Mucosa of descending colon (tissue), 3 donors: ENCODE measurements at places on chromosomes 5 and 9. TPM values are rescaled to one million over a fixed set of nuclear protein-coding genes. Genes with fewer than 3 reads are reported as not detected.

KIF3A gene
- 3.8 TPM for total RNA-seq

FAM219A gene
- 20.8 TPM for total RNA-seq

PLAC8L1 gene
- not detected for total RNA-seq

IFNA21 gene
- not detected for total RNA-seq

SMU1 gene
- total RNA-seq = 15.5 TPM

CTXN3 gene
- not detected for total RNA-seq

OBP2B gene
- not detected for total RNA-seq

TXN gene
- 228 TPM for total RNA-seq

DROSHA gene
- 53.3 TPM for total RNA-seq

OR1N2 gene
- not detected for total RNA-seq

TRAF1 gene
- 3.8 TPM for total RNA-seq

ENTREP1 gene
- 3.4 TPM for total RNA-seq

TERT gene
- total RNA-seq = 2.8 TPM

SH3GLB2 gene
- 158 TPM for total RNA-seq

FYB1 gene
- total RNA-seq = 13.1 TPM

DNM1 gene
- total RNA-seq = 4.0 TPM

TBC1D13 gene
- 20.6 TPM for total RNA-seq

ADAMTS16 gene
- total RNA-seq = 0.10 TPM

FBP1 gene
- total RNA-seq = 48.6 TPM

EDIL3 gene
- 29.7 TPM for total RNA-seq

NR5A1 gene
- total RNA-seq = 0.12 TPM

NRG2 gene
- total RNA-seq = 0.89 TPM

NR2F1 gene
- 2.3 TPM for total RNA-seq

MIER3 gene
- 171 TPM for total RNA-seq

SLC36A3 gene
- not detected for total RNA-seq

SNAPC3 gene
- total RNA-seq = 32.2 TPM

TAF11L11 gene
- not detected for total RNA-seq
